ENCODE measurements at places on chromosomes 16 and 17.

- DNase-seq = no peak
Observed at GRCh38 chr17:13194887-13195286, 177.1 kb upstream of the ELAC2 start.

- DNase-seq = no peak
Observed at GRCh38 chr17:58345500-58345899, 6.5 kb downstream of the SUPT4H1 start.

DNA sequence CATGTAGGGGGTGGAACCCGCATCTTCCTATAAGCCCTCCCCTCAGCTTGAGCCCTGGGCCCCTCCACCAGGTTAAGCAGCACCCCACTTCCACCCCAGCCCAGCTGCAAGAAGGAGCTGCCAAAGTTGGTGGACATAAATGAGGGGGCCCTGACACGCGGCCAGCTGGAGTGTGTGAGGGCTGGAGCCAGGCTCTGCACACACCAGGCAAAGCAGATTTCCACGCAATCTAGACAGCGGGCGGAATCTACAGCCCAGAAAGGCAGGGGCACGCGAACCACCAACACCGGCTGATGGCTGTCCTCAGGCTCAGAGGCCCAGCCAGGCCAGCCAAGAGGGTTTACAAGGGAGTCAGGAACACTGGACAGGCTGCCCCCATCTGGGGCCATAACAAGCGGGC is 171.2 kb downstream of the ZNF423 start:
- DNase-seq = no peak

- no peak for DNase-seq
Observed at GRCh38 chr17:76074390-76075363, at the start of gene GALR2. Gene GALR2, plus strand, starts transcription at chr17:76074781. Its CDS starts 103 bp downstream, at chr17:76074884.

GRCh38 chr17:75752802-75753513 is 12.0 kb downstream of the GALK1 start:
- DNase-seq = no peak

GRCh38 chr16:756428-756827 is 4.1 kb upstream of the MSLN start:
- DNase-seq = no peak
